Cardiac muscle cell (in vitro differentiated cells and primary cell): ENCODE measurements at places on chromosomes 3 and 15.

- DNase-seq: no peak
Observed at GRCh38 chr15:62421289-62421688, 256.2 kb upstream of the C2CD4B start.

GRCh38 chr3:161905520-161906132 lies 409.0 kb downstream of the OTOL1 start:
- no peak for DNase-seq

DNA sequence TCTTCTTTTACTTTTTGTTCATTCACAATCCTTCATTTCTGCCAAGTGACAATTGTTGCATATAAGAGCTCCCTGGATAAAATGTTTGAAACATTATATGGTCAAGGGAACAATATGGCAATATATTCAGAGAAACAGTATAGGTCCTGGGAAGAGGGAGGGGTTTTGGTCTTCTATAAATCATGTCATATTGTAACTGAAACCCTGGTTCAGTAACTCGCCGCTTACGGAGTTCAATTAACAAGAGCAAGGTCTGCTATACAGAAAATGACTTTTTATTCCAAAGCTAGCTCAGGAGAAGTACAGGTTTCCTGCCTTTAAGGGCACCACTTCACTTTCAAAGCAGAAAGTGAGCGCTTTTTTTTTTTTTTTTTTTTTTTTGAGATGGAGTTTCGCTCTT lies 522.1 kb upstream of the TGFBR2 start:
- no peak for DNase-seq

DNA sequence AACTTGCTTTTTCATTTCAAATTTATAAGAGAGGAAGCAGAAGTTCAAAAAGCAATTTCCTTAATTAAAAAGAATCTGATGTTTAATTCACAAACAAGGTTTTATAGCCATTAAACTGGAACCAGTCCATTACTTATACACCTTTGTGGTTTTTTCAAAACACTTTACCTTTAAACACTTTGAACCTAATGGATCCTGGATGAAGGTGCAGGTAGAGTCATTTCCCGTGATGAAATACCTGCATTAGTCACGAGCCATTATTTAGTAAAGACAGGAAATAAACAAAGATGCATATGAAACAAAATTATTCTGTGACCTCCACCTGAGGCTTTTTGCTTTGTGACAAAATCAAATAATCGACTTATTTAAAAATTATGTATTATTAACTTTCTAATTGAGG lies 341.7 kb upstream of the UBE2E2 start:
- DNase-seq: no peak

DNA sequence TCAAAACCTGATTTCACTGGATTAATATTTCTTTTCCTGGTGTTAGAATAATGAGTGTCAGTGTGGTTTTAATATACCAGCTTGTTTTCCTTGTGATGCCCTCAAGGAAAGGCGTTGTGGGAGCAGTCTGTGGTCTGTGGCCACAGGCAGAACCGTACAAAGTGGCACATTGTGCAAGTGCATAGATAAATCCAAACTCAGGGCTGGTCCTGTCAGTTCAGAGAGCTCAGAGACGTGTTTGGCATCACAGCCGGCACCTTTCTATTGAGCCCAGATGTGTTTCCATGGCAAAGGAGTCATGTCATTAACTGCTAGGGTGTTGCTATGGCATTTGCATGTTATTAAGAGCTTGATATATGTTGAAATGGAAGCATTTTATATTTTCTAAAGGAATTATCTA lies 289.9 kb upstream of the RASGRP1 start:
- no peak for DNase-seq

DNA sequence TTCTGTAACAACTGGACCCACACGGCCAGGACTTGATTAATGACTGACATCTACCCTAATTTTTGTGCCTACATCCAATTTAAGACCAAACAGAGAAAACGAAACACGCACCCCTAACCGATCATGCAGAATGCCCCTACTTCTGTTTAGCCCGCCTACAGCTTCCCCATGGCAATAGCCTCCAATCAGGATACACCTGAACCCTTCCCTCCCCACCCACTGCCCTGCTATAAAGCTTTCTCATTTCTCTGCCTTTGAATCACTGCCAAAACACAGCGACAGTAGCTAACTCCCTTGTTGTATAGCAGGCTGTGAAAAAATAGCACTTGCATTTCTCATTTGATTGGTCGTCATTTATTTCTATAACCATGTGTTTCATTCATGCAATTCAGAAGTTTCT lies 45.2 kb upstream of the DPPA4 start:
- DNase-seq: no peak

GRCh38 chr3:9141928-9142289 lies 107.5 kb downstream of the SRGAP3 start:
- DNase-seq: no peak

GRCh38 chr3:142976621-142977398 lies 13.3 kb upstream of the PAQR9 start:
- DNase-seq: peak; percentile 95

- no peak for DNase-seq
Observed at GRCh38 chr3:69893274-69893673, 106.3 kb upstream of the SAMMSON start.

GRCh38 chr3:192373032-192373431 lies 354.3 kb downstream of the FGF12 start:
- DNase-seq: no peak

DNA sequence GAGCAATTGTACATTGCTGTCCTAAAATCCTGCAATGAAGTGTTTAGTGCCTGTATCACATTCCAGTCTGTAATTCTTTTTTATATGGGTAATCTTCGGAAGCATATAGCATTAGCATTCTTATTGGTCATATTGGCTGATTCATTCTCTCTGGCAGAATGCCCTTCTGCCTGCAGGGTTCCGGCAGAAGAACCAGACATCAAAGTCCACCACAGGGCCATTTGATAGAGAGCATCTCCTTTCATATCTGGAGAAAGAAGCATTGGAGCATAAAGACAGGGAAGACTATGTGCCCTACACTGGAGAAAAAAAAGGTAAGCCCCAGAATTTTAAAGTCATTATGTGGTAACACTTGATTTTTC lies 39.6 kb downstream of the TMOD3 start:
- DNase-seq: no peak

DNA sequence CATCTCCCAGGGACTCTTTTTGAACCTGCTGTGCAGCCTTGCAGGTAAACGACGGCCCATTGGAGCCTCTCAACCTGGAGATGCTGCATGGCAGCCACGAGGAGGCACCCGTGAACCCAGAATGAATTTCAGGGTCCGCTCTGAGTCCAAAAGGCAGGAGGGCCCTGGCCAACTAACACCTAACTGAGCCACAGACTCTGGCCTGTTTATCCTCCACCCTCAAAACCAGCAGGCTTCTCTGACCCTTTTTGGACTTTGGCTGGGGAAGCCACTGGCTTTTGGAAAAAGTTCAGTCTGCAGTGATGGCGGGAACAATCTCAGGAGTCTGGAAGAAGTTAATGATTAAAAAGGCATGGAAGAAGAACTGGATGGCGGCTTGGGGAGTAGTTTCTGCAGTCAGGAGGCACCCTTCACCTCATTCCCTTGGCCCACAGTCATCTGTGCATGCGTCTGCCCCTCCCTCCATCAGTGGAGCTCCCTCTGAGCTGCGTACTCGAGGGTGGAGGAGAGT lies 4.1 kb downstream of the PXYLP1 start:
- DNase-seq: peak; percentile 10

DNA sequence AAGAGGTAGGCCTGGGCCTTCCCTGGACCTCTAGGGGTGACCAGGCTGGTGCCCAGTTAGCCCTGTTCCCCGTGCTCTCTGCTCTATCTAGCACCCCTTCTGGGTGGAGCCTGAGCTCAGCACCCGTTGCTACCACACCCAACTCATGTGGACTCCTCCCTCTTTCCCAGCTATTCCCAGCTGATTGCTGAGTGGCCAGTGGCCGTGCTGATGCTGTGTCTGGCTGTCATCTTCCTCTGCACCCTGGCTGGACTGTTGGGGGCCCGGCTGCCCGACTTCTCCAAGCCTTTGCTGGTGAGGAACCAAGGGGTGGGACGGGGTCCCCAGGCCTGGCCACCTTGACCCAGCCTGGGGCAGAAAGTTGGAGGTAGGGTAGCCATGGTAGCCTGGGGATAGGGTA lies 6.2 kb downstream of the DISP2 start:
- no peak for DNase-seq

DNA sequence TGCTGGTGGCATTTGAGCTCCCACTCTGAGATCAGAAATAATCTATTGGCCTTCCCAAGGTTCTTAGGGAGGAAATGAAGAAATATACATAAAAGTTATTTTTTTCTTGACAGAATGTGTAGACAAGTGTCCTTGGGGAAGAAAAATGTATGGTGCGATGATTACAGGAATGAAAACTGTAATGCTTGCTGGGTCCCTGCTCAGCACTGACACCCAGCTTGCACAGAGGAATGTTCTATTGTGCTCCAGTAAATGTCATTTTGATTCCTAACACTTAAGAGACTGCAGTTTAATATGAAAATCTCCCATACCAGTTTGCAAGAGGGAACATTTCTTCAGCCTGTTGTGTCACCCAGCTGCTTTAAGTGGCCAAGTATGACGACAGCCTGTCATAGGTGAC lies 271.3 kb upstream of the TPM1 start:
- no peak for DNase-seq

GRCh38 chr15:60804986-60805949 lies 326.3 kb upstream of the ICE2 start:
- DNase-seq: peak; percentile 68

DNA sequence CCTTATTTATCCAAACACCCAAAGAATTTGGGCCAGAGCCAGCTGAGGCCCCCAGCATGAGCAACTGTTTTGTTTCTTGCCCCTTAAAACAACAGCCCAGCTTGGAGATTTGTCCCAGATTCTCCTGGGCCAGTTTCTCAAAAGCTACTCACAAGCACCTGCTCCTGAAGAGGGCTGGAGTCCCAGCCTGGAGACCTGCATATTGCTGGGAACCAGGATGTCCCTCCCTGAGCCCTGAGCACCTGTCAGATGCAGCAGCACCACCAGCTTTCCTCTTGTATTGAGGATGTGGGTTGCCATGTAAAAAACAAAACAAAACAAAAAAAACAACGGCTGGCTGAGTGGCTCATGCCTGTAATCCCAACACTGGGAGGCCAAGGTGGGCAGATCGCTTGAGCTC lies 7.0 kb upstream of the RFT1 start:
- DNase-seq: no peak

DNA sequence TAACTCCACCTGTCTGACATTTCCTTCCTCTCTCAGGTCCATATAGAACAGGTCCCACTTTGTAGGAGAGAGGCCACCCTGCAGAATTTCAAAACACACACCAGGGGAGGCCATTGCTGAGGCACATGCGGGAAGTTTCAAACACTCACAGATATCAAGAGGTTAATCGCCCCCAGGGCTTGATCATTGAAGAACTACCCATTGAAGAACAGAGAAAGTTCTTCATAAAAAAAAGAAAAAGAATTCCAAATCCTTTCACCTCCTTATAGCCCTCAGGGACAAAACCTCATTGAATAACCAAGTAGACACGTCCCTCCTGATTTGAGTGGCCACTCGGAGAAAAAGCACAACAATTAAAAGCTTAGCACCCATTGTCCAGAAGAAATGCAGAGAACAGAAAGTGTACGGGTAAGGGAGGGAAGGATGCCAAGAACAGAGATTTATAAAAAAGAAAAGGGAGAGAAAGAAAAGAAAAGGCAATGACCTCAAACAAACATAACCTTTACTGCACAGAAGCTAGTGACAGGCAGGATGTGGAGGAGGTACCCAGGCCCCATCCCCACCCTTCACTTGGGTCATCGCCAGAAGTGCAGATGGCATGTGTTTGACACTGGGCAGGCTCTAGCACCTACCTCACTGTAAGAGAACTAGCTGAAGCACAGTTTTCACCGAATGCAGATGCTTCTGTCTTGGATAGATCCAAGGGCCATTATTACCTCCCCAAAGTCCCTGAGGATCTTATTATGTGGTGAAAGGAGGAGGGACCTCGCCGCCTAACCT lies 112.3 kb upstream of the HES1 start:
- no peak for DNase-seq

GRCh38 chr3:188446014-188446413 lies 292.1 kb downstream of the LPP start:
- DNase-seq: no peak

DNA sequence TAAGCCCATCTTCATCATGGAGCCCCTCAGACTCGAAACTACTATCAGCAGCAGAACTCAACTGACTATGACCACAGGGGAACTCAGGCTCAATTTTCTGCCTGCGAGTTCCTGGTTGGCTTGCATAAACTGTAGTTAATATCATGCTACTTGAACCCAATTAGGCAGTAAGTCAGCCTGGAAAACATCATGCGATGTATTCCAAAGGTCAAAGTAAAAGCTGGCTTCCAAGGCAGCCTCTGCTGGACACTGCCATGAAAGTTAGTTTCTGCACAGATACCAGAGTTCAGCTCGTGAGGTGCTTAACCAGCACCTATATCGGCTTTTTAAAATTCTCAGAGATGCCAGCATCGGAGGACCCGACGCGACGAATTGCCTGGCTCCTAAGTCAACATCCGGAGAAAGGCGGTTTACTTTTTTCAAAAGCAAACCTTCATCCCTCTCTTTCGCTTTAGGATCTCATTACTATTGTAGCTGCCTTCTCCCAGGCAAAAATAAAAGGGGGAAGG lies 3.8 kb downstream of the ANP32A start:
- DNase-seq: peak; percentile 41

GRCh38 chr15:70013656-70014313 lies 83.9 kb downstream of the TLE3 start:
- DNase-seq: no peak

GRCh38 chr15:64582202-64582601 lies 121.8 kb downstream of the ZNF609 start:
- DNase-seq: no peak

GRCh38 chr3:53502737-53503136 lies 8.3 kb downstream of the CACNA1D start:
- no peak for DNase-seq

DNA sequence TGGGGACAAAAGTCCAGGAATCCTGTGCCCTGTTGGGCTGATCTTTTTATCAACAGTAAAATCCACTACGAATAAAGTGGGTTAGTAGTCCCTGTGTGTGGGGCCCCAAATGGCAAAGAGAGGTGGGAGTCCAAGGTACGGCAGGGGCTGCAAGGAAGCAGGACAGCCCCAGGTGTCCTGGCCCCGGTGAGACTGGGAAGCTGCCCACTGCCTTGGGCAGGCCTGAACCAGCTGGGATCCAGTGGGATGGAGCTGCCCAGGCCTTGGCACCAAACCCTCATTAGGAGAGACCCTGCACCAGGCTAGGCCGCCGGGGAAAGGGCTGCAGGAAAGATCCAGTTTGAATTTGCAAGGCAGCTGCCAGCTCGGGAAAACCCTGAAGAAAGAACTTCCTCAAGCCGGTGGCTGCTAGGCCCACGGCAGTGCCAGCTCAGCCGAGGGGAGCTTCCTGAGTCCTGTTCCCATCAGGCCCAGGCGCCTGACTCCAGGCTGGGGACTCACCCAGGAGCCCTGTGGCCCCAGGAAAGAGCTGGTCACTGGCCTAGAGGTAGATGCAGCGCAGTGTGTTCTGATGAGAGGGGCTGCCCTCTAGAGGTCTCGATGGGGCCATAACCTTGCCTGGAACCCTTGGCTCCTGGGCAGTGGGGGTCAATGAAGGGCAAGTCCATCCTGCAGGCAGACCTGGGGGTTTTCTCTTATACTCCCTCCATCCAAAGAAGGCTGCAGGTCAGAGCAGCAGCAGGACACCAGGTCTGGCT lies 14.4 kb upstream of the GNAI2 start:
- no peak for DNase-seq
